Left lobe of liver (tissue), 2 donors: ENCODE measurements at places on chromosomes 1 and 21.
A peak's percentile ranks its signal among the peaks of the same experiment; 100 is the strongest.

DNA sequence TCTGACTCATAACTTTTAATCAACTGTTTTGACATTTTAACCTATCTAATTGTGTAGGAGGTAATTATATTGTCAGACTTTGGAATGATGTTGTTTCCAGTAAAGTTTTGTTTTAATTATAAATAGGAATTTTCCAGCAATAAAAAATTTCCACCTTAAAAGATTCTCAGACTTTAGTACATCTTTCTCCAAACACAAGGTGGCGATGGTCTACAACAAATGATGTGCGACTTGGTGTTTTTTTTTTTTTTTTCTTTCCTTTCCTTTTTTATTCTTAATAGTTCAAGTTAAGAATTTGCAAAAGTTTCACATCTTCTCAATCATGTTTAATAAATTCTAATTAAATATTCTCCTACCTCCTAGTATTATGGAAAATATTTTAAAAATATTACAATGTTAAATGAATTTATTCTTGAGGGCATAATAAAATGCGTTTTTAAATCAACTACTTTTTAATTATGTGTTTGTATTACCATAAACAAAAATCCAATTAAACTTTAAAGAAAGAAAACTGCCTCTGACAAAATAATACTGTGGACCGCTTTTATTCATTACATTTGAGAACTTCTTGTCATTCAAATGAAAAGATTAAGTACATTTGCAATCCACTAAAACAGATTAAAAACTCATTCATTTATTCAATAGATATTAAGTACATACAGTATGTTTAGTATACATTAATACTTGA, 4.4 kb upstream of the ADAMTS1 start:
- no peak for DNase-seq

GRCh38 chr1:234779160-234779538, 169.2 kb upstream of the IRF2BP2 start:
- DNase-seq: no peak

- no peak for DNase-seq
These were observed 13.5 kb downstream of the TRABD2B start for GRCh38 chr1:47983691-47984090.

- no peak for DNase-seq
These were observed 119.8 kb downstream of the RNF220 start for GRCh38 chr1:44524655-44525500.

DNA sequence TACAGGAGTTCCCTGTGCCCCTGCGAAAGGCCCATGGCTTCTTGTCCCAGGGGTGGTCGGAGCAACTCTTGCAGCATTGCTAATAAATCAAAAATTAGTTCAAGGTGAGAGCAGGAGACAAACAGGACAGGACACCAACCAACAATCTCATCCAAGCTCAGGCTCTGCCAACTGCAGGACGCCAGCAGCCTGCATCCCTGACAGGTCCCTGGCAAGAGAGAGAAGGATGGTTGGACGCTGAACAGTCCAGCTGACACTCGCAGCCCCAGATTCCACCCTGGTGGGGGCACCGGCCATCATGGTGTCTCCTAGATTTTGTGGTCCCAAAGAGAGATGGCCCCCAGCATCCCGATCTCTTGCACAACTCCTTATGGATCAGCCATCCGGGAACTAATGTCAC, 142.1 kb upstream of the VAMP3 start:
- DNase-seq: no peak

DNA sequence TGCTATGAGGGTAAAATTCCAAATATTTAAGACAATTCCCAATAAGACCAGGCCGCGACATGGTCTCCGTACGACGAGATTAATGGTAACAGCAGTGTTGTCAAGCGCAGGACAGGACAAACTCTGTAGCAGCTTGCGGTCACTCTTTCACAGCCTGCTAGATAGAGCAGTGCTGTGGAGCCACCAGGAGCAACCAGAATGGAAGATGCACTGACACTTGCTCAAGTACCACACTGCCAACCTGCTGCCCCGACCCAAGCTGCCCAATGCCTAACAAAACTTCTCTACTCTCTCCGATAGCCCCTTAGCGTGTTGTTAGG, 636 bp downstream of the WARS2 start:
- DNase-seq: no peak

DNA sequence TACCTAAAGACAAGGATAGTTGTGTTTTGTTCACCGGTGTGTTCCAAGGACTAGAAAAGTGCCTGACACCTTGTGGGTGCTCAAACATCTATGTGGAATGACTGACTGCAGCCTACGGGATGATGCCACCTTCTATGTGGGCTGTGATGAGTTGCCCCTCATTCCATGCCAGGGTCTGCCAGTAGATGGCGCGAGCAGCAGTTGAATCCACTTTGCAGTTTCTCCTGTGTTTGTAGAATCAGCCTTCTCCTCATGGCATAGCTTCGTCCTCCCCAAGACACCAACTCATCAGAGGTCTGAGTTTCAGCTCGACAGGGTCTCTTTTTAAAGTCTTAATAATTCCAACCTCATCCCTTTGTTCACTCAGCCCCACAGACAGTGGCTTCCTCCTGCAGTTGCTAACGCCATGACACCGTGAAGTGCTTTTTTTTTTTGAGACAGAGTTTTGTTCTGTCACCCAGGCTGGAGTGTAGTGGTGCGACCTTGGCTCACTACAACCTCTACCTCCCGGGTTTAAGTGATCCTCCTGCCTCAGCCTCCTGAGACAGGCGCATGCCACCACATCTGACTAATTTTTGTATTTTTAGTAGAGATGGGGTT, 133.7 kb downstream of the CAPN8 start:
- DNase-seq: peak; percentile 64

- DNase-seq: no peak
These were observed 100.0 kb downstream of the ETS2 start for GRCh38 chr21:38905752-38906151.

DNA sequence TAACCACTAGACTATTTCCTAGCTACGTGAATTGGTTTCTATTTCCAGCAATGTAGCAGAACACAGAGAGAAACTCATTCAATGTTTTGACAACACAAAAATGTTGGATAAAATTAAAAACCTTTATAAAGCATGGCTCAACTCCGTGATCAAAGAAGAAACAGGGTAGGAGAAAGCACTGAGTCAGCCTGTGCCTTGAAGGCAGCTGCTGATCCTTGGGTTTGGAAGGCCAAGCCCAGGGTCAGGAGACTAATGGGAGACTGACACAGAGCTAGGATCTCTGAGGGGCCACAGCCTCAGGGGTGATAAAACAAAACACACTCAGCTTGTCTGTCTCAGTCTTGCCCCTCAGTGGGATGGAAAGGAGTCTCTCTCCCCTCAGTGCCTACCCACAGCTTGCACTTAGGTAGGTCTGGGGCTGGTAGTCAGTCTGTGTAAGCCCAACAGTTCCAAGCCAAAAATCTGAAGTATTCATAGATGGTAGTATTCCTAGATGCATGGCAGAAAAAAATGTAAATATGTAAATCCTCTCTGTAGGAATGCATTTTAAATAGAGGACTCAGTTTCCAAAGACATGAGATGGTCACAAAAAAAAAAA, 53.3 kb downstream of the B3GALNT2 start:
- no peak for DNase-seq
